ENCODE measurements at places on chromosomes 4 and X. TPM values are rescaled to one million over a fixed set of nuclear protein-coding genes. Genes with fewer than 3 reads are reported as not detected.

DNA sequence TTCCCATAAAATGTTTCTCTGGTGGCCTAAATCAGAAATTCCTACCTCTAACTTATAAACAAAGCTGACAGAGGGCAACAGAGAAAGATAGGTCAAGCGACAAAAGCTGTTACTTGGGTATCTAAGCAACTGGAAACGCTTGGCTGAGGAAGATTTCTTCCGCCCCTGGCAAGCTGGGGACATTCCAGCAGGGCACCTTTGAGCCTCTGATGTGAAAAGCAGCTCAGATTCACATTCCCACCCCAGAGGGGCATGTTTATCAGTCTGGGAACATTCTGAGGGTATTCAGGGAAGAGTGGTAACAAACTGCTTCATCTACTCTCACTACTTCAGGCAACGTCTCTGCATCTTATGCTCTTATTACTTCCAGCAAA, 3.5 kb upstream of the CDS1 start:
- no peak for DNase-seq

GRCh38 chr4:21410372-21410771, 538.2 kb downstream of the KCNIP4 start:
- no peak for DNase-seq

CHRDL1 gene
- not detected for total RNA-seq

- DNase-seq: no peak
Observed at GRCh38 chr4:97073194-97073593, 1070.1 kb downstream of the STPG2 start.

- DNase-seq: no peak
Observed at GRCh38 chr4:150863456-150863855, 151.6 kb downstream of the LRBA start.

DNA sequence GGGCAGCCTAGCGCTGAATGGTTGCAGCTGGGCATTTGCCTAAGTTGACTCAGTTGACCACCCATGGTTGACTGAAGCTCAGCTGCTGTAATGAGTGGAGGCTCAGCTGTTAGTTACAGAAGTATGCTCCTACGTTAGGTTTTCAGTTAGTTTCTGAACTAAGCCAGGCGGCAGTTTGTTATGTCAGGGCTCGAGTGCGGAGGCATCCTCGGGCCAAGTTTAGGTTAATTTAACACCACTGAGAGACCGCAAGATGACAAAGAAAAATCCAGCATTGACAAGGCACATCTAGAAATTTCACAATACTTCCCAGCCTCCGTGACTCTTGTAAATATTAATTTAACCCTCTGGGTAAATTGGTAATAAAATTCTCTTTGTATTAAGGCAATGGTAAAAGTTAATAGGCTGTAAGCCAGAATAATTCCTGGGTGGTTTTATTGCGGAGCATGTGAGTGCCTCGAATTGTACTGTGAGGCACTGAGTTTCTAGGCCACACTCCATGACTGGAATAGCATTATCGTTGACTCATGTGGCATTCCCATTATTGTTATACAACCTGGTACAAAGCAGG, 33.1 kb upstream of the CDKN2AIP start:
- no peak for DNase-seq

SLC6A14 gene
- not detected for total RNA-seq

DNA sequence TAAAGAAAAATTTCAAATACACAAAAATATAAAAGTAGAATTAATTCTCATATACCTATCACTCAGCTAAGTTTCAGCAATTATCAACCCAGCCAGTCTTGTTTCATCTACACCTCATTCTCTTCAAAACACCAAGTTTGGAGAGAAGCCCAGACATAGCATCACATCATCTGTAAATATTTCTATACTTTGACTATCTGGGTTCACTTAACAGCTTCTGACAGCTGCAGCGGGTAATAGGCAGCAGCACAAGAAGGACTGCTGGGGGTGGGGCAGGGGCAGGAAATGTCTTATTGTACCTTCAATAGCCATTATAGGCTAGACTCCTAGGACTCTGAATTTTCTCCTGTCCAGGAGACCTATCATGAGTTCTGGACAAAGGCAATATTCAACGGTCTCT, 54.1 kb downstream of the PHF8 start:
- DNase-seq: no peak
